Fibroblast of villous mesenchyme (primary cell): ENCODE measurements at places on chromosomes 11 and 22. TPM values are rescaled to one million over a fixed set of nuclear protein-coding genes. Genes with fewer than 3 reads are reported as not detected.

GRCh38 chr11:95195831-95196230 lies 35.2 kb downstream of the SESN3 start:
- no peak for DNase-seq

- DNase-seq = no peak
These were observed 26.8 kb downstream of the BARX2 start for GRCh38 chr11:129402206-129403171.

DNA sequence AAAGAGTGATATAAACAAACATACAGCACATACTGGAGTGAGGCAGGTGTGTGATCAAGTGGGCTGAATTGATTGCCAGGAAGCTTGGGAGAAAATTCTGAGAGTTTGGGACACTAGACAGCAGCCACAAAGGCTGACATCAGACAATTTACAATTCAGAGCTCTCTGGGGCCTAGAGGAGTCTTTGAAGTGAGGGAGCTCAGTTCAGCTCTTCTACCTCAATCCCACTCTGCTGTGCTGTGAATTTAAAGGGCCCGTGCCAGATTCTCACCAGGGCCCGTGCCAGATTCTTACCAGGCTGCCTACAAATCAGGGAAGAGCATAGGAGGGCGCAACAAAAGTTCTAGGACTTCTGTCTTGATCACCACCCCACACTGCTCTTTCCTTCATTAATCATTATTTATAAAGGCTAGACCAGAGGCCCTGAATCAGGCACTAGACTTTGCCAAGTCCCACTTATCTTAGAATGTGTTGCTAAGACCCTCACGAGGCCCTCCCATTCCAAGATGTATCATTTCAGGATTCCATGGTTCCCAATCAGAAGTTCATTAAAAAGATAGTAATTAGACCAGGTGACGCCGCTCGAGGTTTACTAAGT lies 112.4 kb downstream of the KIRREL3 start:
- no peak for DNase-seq

GRCh38 chr11:30936491-30936890 lies 350.3 kb upstream of the MPPED2 start:
- no peak for DNase-seq

The PGGHG gene
- total RNA-seq = 7.8 and 10.6 TPM in 2 replicates

The SESN3 gene
- total RNA-seq = 2.3 and 6.9 TPM in 2 replicates

The OR8G1 gene
- under 0.01 TPM in 1 of 2 replicates, not detected in the other for total RNA-seq
